Tongue (tissue), 3 donors: ENCODE measurements at places on chromosomes 2 and 18. TPM values are rescaled to one million over a fixed set of nuclear protein-coding genes. Genes with fewer than 3 reads are reported as not detected.

CAPN14 gene
- total RNA-seq, result 20.5 TPM

REL gene
- 17.1 TPM for total RNA-seq

UGT1A5 gene
- total RNA-seq, result 0.51 TPM

GRHL1 gene
- 50.3 TPM for total RNA-seq

ZSWIM2 gene
- total RNA-seq, result not detected

EMILIN1 gene
- total RNA-seq, result 82.0 TPM

DNA sequence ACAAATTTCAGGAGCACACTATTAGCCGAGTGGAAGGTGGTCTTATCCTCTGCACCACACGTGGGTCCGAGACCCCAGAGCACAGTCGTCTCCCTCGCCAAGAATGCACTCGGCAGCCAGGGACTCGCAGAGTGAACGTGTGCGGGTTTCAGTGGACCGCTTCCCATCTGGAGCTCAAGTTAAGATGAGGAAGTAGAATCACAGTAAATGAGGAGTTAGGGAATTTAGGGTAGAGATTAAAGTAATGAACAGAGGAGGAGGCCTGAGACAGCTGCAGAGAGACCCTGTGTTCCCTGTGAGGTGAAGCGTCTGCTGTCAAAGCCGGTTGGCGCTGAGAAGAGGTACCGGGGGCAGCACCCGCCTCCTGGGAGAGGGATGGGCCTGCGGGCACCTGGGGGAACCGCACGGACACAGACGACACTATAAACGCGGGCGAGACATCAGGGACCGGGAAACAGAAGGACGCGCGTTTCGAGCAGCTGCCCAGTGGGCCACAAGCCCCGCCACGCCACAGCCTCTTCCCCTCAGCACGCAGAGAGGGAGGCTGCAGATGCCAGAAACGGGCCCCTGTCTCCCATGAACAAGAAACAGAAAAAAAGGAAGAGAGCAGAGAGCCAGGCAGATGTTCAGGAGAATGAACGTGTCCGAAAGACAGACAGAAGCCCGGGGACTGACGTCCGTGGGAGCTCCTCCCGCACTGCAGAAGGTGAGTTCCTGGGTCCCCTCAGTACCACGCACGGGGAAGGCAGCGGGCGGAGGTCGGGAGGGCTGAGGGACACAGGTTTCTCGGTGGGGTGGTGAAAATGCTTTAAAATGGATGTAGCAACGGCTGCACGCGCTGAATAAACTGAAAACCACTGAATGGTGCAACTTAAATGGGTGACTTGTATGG, 5.4 kb upstream of the KCNG2 start:
- DNase-seq, result no peak

DNA sequence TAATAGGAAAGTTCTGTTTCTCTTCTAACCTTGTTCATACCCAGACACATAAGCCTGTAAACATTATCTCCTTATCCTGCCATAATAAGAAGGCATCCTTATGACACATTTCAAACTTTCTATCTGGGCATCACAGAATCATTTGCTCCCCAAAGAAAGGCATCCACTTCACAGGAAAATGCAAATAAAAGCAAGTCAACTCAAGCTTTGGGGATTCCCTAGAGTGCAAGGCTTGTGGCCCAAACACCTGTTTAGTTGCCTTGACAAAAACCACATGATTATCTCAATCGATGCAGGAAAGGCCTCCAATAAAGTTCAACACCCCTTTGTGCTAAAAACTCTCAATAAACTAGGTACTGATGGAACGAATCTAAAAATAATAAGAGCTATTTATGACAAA, 195.7 kb upstream of the GALNT5 start:
- no peak for DNase-seq

DNA sequence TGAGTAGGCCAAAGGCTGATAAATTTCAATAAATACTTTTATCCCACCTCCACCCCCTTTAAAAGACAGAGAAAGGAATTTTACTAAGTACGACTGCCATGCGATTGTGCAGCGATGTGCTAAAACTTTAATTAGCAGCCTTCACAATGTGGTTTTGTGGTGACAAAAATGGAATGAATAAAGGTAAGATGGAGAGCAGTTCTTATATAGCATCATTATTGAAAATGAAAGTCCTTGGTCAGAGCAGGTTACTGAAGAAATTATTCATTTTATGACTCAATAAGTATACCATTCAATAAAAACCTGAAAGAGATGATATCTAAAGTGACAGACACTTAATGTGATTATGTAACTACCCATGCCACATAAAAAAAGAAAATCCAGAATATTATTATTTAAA, 33.2 kb upstream of the MTIF2 start:
- no peak for DNase-seq

GRCh38 chr18:39753178-39753577, 2187.6 kb upstream of the CELF4 start:
- DNase-seq, result peak; percentile 8

GRCh38 chr2:24439971-24440340, 51.1 kb upstream of the NCOA1 start:
- no peak for DNase-seq

DNA sequence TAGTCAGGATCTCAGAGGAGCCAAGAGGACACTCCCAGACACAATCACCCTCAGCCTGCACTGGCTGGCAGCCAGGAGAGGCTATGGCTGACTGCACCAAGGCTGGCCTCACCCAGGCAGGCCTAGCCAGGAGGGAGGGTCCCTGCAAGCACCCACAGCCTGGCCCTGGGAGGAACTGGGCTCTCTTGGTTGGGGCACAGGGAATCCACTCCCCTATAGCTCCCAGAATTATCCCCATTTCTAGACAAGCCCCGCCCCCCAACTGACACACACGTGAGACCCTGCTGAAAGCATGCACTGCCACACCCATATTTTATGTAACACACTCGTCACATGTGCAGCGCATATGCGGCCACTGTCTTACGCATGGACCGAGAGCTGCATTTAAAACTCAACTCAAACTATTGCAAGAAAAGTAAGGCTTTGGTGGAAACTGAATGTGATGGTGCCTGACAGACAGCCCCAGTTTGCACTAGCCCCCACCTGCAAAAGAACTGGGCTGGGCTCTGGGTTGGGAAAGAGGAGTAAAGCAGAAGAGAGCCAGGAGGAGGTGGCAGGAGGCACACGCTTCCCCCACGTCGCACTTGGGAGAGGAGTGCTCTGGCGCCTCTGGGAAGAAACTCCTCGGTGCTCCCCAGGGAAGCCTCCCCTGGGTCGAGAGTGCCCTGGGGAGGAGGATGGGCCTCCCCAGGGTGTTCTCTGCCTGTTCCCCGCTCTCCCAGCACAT, 28.9 kb upstream of the ARHGEF4 start:
- peak; percentile 67 for DNase-seq

DNA sequence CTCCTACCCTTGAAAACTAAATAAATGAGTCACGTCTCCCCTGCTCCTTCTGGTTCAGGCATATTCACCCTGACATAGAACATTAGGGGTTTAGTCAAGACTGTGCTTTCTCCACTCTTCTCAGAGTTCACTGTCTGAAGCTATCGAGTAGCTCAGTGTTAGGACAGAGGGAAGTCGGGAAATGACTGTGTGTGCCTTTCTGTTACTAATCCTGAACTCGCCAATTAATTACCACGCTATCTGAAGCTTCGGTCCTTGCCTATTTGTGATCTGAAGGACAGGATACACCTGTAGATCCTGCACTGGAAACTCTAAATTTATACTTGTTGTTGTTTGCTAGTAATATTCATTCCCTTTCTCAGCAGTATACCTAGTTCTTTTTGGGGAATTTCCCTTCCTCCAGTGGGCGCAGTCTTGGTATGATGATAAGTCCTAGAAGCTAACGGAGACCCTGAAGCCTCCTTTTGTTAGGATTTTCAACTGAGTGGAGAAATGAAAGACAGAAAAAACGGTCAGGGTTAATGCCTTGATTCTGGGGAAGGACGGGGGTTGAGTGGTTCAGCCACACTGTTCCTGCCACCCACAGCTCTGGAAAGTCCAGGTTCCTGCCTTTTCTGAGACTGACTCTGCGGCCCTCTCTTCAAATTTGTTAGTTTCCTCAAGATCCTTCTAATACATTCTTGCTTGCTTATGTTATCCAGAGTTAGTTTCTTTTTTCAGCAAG, 218.0 kb downstream of the DLGAP1 start:
- no peak for DNase-seq

DNA sequence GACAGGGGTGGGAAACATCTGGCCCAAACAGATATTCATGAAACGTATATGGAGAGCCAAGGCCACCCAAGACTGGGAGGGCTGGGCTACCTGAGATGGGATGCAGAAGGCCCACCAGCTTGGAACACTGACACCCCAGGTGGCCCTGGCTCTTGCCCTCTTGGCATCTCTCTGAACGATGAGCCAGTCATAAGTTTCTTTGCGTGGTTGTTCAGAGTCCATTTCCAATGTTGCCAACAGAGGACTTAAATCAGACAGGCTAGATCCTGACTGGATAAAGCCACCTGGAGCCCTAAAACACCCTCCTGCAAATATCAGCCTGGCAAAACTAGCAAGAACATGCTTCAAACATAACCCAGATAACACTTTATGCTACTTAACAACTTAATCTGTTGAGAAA, 42.6 kb downstream of the LPIN2 start:
- no peak for DNase-seq

DNA sequence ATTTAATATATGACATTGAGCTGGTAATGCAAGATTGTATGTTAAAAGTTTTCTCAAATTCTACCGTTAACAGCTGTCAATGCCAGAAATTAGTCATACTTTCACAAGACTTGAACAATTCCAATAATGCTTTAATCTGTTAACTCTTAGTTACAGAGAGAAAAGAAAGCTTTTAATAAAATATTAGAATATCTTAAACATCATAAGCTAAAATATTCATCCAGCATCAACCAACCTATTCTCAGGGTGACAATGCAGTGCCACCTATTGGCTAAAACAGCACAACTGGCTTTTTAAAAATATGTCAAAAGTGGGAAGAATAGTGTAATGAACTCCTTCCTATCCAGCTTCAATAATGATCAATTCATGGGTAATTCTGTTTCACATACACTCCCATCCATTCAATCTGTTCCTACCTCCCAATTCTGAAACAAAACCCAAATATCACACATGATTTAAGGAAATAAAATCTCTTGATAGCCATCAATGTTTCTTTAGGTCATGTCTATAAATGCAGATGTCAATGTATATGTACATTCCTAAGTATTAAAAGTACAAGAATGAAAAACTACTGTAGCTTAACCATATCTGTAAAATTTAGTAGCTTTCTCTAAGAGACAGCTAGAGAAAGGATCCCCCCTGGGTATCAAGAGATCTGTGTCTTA, 79.8 kb upstream of the CCDC141 start:
- DNase-seq, result peak; percentile 42

DNA sequence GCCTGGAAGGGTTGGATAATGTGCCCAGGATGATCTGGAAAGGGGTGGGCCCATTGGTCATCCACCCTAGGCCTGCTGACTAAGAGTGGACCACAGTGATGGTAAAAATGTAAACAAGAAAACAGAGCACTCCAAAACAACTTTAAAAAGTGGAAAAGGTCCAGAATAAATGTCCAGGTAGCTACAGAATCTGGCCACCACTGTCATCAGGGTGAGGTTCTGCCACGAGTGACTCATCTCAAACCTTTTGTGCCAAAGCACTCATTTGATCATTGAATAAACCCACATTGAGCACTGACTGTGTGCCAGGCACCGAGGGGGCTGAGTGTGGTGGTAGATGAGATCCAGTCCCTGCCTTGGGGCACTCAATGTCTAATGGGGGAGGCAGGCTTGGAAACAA, 64.9 kb downstream of the EMX1 start:
- DNase-seq, result no peak

- DNase-seq, result peak; percentile 24
These were observed 52.6 kb upstream of the ATP5MC3 start for GRCh38 chr2:175234153-175234552.

DNA sequence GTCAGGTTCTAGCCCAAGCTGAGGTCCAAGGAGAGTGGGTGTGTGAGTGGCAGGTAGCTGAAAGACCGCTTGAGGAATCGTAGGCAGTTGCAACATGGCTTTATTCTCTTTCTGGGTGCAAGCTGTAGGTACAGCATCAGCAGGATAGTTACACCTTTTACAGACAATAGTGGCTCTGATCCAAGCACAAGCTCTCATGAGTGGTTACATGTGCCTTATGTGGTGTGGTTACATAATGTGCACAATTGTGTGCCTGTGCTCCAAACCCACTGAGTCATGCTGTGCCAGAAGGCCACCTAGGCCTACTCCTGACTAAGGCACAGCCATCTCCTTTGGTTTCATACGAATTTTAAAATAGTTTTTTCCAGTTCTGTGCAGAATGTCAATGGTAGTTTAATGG, 227.6 kb downstream of the SATB2 start:
- DNase-seq, result no peak

DNA sequence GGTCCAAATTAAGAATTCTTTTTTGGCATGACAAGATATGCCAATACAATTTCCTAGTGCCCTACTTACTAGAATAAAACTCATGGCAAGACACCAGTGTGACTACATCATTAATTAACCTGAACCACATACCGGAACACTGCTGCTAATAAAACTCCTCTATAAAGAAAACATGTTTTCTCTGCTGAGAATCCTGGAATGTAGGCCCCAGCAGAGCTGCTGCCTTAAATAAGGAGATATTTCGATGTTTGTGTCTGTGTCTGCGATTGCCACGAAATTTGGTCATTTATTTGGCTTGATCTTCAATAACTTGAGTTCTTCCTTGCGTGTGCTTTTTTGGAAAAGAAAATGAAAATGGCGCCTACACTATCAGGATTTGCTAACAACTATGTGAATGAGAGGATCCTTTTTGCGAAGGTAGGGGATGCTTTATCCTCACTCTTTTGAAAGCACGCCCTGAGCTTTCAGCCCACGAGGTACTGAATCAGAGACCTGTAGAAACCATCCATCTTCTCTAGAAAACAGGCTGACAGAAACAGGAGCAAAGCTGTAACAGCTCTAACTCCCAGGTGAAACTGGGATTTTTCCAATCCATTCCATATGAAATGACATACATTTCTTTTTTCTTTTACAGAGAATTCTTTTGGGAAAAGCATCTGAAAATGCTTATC, 27.0 kb downstream of the KLF7 start:
- DNase-seq, result no peak

DNA sequence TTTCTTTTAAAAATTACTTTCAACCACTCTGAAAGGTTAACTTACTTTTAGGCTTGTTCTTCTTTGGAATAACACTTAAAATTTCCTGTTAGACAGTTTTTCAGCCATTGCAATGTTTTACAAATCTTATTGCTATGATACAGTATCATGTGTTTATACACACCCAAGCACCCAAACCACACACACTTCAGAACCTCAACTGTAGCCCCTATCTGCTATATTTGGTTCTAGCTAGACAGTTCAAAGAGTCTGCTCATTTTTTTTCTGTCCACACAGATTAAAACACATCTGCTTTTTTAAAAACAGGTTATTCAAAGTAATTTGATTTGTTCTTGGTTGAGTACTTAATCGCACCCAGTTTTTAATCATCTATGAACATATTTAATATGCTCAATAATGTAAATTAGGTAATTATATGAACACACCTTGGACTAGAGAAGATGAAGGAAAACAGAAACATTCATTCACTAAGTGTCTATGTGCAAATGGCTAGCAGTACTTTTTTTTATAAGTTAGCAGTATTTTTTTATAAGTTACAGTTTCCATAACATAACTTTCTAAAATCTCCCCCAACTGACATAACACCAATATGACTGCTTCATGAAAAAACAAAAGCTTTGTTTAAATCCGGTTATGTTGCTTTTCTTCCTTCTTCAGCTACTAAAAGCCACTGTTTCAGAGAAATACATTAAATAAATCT, 17.6 kb downstream of the FBXO11 start:
- no peak for DNase-seq
